ENCODE measurements at places on chromosomes 2 and 18.

DNA sequence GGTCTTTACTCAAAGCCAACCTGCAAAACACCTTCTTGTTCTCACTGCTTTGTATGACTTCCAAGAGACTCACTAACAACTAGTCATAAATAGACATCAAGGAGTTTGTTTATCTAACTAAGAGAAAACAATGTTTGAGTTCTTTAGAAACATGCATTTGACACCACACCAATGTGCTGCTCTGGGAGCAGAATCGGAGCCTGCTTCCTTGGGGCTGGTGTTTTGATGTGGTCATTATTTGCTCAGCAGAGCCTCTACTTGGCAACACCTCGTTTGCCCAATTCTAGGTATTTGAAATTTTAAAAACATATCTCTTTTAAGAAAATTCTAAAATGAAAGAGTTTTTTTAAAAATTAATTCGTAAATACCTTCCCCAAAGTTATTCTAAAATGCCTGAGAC, 167.5 kb downstream of the BCL2 start:
- DNase-seq, result no peak

DNA sequence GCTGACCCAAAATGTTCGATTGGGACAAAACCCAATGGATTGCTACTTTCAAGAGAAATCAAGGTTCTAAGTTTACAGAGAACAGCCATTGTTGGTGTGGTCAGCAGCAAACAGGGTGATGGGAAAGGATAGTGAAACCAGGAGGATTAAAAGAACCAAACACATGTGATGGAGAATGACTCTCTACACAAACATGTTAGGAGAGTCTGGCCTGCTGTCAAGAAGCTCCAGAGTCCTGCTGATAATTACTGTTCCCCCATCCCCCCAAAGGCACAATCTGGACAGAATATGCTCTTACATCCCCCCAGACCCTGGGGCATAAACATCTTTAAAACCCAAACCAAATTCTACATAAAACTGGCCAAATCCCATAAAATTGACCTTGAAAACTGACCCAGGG, 32.0 kb upstream of the ACYP2 start:
- no peak for DNase-seq

DNA sequence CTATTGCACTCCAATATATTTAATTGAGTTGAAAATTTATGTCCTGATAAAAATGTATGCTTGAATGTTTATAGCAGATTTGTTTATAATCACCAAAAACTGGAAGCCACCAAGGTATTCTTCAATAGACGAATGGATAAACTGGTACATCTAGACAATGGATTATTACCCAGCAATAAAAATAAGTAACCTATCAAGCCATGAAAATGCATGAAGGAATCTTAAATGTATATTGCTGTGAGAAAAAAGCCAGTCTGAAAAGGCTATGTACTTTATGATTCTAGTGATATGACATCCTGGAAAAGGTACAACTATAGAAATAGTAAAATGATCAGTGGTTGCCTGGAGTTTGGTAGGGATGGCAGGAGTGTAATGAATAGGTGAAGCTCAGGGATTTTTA, 580.7 kb downstream of the DCC start:
- DNase-seq, result no peak

DNA sequence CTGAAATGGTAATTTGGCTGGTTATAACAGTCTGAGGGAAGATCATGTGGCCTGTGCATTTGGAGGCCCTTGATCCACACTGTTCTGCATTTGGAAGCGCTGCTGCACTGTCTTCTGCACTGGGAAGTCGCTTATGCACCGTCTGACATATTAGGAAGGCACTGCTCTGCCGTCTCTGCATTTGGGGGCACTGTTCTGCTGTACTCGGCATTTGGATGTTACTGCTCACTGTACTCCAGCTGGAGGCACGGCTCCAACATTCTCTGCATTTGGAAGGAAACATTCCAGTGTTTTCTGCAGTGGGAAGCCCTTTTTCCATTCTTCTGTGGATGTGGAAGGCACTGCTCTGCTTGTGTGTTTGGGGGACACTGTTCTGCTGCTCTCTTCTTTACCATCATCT, 9.6 kb upstream of the PROM2 start:
- no peak for DNase-seq

- no peak for DNase-seq
Measured at GRCh38 chr2:74216642-74217041, 18.2 kb downstream of the MTHFD2 start.

- no peak for DNase-seq
Measured at GRCh38 chr2:234705108-234705507, 208.2 kb upstream of the ARL4C start.

- no peak for DNase-seq
Measured at GRCh38 chr2:232537079-232537478, 2.4 kb upstream of the CHRNG start.

DNA sequence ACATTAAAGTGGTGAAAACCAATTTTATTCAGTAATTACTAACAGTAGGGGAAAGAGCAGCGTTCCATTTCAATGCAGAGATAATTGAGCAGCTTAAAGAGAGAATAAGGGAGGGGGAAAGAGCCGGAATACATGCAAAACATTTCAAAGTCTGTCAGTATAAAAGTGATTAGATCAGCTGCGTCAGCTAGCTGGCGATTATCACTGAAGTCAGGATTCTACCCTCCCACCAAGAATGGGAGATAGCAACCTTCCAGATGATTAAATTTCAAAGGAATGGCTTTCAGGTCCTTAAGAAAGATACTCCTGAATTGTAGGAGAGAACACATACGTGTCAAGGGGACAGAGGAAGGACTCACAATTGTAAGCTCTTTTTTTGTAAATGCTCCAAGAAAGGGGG, 2.7 kb upstream of the ZC3H6 start:
- DNase-seq, result no peak

- DNase-seq, result no peak
Measured at GRCh38 chr2:206240327-206240726, 34.1 kb upstream of the ZDBF2 start.

GRCh38 chr2:31353179-31353578, 61.4 kb downstream of the XDH start:
- DNase-seq, result no peak

GRCh38 chr2:105324732-105325131, 4.8 kb downstream of the TGFBRAP1 start:
- no peak for DNase-seq

- no peak for DNase-seq
Measured at GRCh38 chr2:234950730-234951663, 820 bp upstream of the SH3BP4 start.

DNA sequence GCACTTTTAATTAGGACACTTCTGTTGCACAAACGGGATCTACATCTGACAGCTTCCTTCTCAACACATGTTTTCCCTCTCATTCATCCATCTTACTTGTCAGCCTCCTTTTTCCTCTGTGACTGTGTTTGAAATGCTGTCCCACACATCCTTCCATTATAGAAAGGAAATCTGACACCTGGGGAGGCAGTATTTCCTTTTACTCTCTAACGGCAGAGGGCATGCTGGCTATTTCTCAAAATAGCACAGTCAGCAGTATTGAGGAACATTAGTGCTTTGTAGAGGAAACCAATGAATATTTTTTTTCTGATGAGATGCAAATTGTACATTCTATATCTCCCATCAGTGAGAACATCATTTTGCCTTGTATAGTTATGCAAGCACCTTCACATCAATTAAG, 668.7 kb downstream of the SLC4A3 start:
- DNase-seq, result no peak

- peak; percentile 29 for DNase-seq
Measured at GRCh38 chr18:62420513-62421209, 95.6 kb downstream of the TNFRSF11A start.

DNA sequence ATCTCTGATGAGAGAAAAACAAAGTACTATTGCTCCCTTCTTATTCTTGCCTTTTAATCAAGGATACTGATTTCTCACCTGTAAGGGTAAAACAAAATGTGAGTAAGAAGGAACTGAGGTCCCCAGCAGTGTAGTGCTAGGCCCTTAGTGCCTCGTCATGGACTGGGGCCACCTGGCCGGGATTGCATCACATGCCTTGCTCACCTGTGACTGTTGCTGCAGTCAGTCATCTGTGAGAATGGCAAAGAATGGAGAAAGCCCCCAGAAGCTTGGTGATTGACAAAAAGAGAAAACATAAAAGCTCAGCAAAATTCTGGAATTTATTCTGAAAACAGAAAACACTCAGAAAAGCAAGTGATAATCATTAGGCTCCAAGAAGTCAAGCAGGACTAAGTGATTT, 63.4 kb downstream of the SPATS2L start:
- DNase-seq, result no peak

DNA sequence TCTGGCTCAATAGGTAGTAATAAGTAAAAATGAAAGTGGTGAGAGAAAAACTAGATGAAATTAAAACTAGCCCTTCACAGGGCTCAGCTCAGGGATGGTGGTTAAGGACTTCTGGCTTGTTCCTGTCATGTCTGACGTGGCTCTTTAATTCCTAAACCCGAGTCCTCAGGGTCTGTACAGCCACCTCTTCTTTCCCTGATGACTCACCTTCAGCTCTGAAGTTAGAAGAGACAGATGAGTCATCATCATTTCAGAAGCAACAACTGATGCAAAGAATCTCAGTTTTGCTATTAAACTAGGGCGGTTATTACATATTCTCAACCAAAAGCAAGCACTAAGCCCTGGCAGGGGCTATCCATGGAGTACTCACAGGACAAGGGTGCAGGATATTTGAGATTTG, 24.0 kb upstream of the ITGB6 start:
- no peak for DNase-seq

DNA sequence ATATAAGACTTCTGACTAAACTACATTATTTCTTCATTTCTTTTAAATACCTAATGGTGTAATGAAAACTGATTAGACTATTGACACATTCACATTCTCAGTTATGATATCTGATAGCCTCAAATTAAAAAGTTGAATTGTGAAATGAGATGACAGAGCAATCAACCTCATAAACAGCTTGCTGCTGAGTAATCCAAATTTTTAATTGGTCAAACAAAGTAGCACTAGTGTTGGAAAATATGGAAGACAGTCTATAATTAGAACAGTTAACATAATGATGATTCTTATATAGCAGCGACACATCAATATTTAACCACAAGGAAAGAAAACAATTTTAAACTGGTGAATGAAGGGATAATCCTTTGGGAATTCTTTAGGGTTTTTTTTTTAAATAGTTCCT, 91.9 kb upstream of the LRP1B start:
- DNase-seq, result no peak

GRCh38 chr2:236169151-236169721, 1.1 kb upstream of the GBX2 start:
- no peak for DNase-seq

DNA sequence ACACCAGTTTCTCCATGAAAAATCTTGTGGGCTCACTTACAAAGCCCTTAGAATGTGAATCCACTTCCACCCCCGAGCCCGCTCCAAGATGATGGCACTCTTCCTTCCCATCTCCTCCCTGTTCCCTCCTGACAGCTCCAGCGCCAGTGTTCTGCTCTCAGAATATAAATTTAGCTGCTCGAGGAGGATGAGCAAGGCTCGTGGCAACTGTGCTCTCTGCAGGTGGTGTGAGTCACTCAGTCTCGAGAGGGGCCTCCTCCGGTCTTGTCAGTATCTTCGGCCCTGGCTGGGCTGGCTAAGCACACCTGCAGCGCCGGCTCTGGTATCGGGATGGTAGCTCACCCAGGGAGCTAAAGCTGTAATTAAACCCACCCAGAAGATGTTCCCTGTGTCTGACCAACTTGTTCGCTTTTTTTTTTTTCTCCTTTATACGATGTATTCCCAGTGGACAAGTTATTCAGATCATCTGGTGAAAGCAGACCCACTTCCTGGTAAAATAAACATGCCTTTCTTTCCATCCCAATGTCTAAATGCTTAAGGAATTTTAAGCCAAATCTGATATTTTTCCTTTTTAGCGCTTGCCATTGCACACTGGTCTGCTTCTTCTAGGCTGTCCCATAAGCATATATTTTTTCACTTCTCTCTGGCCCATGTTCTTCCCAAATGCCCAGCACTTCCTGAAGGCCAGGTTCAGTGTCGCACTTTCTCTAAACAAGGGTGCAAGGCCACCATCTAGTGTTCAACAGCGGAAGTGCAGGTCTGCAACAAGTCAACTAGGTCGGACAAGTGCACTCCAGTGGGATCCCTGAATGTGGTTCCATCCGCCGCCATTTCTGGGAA, 31.4 kb upstream of the YPEL5 start:
- DNase-seq, result peak; percentile 49

- DNase-seq, result no peak
Measured at GRCh38 chr2:116754381-116755101, 1060.0 kb upstream of the DDX18 start.

- DNase-seq, result no peak
Measured at GRCh38 chr2:189639007-189639609, 22.2 kb upstream of the ASNSD1 start.

DNA sequence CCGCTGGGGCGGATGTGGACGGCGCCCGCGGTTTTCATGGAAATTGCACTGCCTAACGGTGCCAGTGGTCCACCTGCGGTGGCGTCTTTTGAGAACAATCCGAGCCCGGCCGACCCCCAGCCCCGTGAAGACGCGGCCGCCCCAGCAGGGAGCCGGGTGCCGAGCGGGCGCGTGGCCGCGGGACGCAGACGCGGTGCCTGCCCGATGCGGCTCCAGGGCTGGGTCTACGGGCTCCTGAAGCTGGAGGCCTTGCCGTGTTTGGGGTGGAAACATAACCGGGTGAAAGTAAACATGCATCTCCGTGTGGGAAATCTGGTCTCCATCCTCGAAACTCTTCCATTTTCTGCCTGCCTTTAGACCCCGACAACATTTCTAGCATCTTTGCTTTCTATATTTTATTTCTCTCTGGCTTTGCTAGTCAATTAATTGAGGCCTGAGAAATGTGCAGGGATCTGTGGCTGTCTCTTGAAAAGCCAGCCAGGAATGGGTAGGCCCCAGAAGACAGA, 572 bp downstream of the INPP4A start:
- no peak for DNase-seq

DNA sequence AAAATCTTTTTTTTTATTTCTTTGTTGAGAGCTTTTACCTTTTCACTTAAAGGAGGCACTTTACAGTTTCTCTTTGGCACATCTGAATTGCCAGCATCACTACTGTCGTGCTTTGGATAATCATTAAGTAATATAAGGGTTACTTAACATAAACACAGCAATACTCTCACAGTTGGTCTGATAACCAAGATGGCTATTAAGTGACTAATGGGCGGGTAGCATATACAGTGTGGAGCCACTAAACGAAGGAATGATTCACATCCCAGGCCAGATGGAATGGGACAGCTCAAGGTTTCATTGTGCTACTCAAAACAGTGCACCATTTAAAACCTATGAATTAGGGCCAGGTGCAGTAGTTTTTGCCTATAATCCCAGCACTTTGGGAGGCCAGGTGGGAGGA, 28.1 kb downstream of the USP37 start:
- no peak for DNase-seq

DNA sequence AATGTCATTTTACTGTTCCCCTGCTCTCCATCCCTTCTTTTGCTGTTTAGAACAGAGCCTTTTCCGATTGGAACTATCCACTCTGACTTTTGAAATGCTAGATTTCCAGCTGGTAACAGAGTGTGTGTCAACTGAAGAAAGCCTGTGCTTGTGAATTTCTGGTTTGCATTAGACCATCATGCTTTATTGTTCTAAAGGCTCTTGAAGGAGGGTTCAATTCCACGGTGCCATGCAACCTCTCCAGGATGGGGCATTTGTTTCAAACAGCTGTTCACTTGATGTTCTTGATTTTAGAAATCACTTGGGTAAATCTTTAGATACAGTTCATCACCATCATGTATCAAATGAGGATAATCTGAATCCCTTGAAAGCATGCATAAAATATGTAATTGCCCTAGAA, 156.7 kb downstream of the QPCT start:
- no peak for DNase-seq
